ENCODE measurements at places on chromosomes 1 and 21.

GRCh38 chr1:236451796-236452373 is 57.8 kb downstream of the EDARADD start:
- DNase-seq = no peak

DNA sequence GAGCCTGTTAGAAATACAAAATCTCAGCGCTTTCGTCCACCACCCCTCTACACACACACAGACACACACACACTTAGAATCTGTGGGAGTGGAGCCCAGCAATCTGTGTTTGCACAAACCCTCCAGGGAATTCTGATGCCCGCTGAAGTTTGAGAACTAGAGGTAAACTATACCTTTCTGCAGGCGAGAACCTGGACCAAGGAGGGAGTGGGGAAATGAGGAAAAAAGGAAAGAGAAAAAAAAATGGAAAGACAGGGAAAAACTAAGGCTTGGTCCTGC is 468 bp upstream of the NIBAN1 start:
- no peak for DNase-seq

DNA sequence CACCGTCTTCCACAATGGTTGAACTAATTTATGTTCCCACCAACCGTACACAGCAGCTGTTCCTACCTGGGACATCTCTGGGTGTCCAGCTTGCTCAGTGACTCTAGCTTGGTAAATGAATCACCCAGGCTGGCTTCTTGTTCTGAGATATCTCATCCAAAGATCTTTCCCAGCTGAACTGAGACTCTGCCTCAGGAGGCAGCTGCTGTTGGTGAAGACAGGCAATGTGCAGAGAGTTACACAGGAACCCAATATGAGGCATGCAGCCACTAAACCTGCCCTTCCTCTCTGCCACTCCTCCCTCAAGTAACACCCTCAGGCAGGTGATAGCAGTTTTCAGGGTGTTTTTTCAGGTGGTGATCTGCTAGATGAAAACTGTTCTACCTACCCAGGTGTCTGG is 14.0 kb upstream of the FOXO6 start:
- no peak for DNase-seq

GRCh38 chr1:230278376-230278775 is 147.8 kb downstream of the PGBD5 start:
- no peak for DNase-seq
